ENCODE measurements at places on chromosomes 1 and 21. TPM values are rescaled to one million over a fixed set of nuclear protein-coding genes. Genes with fewer than 3 reads are reported as not detected.
A peak's percentile ranks its signal among the peaks of the same experiment; 100 is the strongest.

Gene OPTC
- polyA plus RNA-seq, result not detected

Gene CYP4Z1
- 0.39 TPM for polyA plus RNA-seq

DNA sequence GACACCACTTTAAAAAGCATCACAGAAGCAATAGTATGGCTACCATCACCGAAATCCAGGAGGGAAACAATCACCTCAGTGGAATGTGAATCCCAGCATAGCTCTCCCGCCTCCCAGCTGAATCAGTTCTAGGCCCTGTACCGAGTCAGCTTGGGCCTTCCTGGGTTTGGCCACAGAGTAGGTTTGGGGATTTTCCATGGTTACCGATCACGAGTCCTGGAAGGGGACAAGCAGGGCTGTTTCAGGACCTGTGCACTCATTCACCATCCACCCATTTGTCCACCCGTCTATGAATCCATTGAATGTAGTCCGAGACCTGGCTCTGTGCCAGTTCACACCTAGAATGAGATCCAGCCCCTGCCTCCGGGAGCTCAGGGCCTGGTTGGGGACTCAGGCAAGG lies 94.2 kb downstream of the ARHGEF10L start:
- DNase-seq, result no peak

GRCh38 chr1:164601399-164602100 lies 42.6 kb downstream of the PBX1 start:
- DNase-seq, result no peak

DNA sequence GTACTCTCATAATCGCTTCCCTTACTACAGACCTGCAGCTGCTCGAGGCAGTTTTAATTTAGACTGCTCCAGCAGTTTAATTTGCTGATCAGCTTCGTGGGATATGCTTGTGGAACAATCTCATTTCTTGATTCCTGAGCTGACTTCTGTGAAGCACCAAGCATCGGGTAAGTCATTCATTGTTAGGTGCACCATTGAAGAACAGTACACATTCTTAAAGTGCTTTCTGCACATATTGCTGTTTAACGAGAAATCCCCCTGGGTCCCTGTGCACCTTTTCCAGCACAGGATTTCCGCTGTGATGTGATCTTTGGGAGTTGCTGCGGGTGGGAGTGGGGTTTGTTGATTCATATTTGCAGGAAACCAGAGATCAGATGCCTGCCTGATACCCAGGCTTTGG lies 9.1 kb downstream of the GALNT2 start:
- DNase-seq, result no peak

DNA sequence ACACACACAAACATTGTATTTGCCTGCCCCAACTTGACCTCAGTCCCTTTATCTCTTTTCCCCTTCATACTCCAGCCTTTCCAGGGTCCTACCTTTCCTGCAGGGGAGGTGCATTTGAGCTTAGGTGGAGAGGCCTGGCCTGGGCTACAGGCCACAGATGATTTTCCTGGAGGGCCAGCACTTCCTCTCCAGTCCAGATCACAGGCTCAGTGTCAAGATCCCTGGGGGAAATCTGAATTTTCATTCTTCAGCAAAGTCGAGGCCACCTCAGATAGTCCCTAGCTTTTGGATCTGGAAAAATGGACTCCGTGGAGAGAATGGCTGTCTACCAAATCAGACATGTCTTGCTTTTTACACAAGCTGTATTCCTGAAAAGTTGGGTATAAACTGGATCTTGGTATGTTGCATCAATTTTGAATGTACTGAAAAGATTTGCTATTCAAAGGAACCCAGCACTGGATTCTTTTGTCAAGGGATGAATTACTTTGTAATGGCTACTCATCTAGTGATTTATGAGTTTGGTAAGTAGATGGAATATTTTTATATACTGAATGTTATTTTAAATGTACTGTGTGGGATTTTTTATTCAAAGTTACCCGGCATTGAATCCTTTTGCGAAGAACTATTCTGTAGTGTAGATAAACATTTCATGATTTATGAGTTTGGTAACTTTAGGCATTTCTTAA lies 78.7 kb downstream of the DDR2 start:
- no peak for DNase-seq

DNA sequence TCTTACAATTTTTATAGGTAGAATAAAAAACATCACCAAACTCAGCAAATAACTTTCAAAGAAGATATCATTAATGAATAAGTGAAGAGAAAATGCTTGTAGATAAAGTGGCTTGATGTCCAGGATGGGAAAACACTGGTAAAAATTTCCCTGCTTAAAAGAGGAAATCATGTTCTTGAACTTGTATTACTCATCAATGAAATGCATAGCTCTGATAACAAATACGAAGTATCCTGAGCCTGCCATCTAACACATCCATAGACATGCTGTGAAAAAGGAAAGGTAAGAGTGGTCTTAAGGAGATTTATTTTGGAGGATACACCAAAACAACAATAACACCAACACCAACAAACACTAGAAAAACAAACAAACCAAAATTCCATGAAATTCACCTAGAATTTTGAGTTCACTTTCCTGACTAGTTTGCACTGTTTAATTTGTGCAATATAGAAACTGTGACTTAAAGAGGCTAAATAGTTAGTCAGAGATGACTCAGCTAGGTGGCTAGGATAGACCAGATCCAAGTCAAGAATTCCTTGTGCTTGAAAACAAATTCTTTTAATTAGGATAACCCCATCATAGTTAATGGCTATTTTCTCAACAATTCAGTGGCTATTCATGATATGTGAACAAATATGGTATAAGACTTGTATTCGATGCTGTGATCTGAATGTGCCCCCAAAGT lies 179.8 kb upstream of the KCNK2 start:
- no peak for DNase-seq

Gene SLC30A2
- 0.49 TPM for polyA plus RNA-seq

- DNase-seq, result no peak
Observed at GRCh38 chr1:18010945-18011344, 96.7 kb upstream of the IGSF21 start.

DNA sequence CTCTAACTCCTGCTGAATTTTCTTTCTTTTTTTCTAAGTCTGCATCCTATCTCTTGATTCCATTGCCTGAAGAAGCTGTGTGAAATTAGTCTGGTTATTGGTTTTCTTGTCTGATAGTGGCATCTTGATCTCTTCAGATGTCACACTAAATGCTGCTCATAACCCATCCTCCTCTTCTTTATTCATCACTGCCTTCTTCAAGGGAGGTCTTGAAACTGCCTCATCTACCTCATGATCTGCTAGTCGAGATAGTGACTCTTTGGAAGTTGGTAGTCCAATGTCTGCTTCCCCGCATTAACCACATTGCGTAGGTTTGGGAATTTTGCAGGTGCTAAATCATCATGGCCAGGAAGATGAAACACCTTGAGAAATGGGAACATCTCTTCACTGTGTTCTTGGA lies 15.7 kb downstream of the DYRK3 start:
- no peak for DNase-seq

DNA sequence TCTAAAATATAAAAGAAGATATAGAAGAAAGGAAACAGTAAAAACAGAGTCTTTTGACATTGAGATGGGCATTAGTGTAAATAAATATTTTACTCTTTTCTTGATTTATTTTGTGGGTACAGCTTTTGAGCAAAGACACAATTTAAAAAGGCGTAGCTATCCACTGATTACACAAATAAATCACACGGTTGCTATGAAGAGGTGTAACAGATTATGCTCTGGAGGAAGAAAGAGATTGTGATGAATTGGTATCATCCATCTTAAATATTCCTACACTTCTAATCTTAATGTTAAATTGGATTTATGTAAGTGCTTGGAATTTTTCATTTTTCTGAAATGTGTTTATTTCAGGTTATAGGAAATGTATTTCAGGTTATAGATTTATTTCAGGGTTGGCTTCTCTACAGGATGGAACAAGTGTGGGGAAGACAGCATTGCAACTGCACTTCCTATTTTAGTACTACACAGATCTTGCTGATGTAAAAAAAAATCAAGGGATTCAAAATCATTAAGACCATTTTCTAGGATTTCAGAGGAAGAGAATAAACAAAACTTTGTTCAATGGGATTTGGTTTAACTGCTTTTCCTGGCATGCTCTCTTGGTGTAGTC lies 15.3 kb downstream of the XCL1 start:
- DNase-seq, result no peak

DNA sequence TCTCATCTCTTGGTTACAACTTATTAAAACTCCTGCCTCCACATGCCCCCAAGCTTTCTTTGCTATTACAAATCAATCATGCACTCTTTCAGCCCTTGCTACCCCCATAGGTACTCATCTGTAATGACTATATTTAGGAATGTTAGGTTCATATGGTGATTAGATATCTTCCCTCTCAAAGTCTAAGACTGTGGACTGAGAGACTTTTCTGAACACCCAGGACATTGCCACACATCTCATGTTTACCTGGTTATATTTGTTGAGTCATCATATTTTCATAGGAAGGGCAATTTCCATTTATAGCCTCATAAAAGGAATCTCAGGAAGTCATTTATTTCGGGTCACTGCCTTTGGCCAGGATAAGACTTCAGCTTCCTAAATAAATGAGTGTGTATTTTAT lies 81.5 kb upstream of the LPGAT1 start:
- no peak for DNase-seq

DNA sequence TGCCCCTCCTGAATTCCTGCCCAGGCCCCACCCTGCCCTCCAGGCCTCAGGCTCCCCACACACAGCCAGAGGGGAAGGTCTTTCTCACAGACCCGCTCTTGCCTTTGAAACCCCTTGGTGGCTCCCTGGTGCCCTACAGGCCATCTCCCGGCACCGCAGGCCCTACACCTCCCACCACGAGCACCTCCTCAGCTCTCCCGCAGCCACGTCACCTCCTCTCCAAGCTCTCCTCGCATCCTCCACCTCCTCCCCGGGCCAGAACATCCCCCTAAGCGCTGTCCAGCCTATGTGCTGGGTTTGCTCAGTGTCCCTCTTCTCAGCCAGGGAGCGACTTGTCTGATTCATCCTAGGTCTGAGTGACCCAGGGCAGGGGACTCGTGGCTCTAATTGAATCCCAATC lies 66.4 kb downstream of the DMRTB1 start:
- no peak for DNase-seq

GRCh38 chr1:118894836-118895235 lies 93.3 kb downstream of the TBX15 start:
- DNase-seq, result no peak

DNA sequence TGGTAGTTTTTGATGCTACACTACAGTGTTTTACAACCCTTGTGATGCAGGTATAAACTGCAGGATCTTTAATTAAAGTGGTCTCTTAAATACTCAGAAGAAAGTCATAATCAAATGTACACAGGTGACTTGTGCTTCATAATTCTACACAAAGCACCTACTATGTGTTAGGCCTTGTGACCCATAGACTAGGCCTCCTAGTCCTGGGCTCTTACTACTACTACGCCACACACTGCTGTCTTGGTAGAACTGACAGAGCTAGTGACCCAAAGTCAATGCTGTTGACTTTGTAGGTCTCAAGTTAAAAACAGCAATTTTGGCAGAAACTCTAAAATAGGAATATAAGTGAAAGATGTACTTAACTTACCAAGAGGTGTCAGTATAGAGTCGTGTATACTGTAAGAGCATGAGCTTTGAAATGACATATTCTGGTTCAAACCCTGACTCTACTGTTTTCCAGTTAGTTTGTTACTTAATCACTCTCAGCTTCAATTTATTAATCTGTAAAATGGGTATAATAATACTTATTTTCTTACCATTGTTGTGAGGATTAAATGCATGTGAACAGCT lies 48.6 kb upstream of the LMO4 start:
- no peak for DNase-seq

Gene CRYBG2
- 1.5 TPM for polyA plus RNA-seq

- peak; percentile 51 for DNase-seq
Observed at GRCh38 chr1:26853156-26853555, 9.8 kb upstream of the SFN start.

Gene AVPR1B
- 0.08 TPM for polyA plus RNA-seq

DNA sequence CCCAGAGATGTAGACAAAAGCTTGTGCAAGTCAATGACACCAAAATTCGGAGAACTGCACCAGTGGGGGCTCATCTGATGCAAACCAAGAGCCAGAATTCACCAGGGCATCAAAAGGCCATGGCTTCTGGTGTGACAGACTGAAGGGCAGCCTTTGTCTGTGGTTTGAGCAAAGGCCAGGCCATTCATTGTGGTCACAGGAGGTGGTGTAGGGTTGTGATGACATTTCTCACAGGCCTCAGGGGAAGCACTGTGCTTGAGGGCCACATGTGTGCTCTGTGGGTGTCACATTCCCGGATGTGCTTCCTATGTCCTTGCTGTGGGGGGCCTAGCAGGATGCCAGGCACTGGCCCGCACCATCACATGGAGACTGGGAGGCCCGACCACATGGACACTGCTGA lies 22.5 kb upstream of the KCNE1 start:
- DNase-seq, result no peak

Gene TNNI3K
- polyA plus RNA-seq, result 2.7 TPM

- DNase-seq, result no peak
Observed at GRCh38 chr1:162369571-162369970, 7.1 kb downstream of the SPATA46 start.

GRCh38 chr1:24216276-24217074 lies 29.4 kb upstream of the IFNLR1 start:
- peak; percentile 52 for DNase-seq

Gene CCDC28B
- polyA plus RNA-seq, result 25.1 TPM

All from right lung (tissue), 10 donors.